ENCODE measurements at places on chromosomes 4 and X.
A peak's percentile ranks its signal among the peaks of the same experiment; 100 is the strongest.

- DNase-seq = peak; percentile 16
Observed at GRCh38 chr4:183907871-183908683, 3.0 kb downstream of the STOX2 start.

GRCh38 chrX:122055460-122055859, 1008.0 kb downstream of the GLUD2 start:
- DNase-seq = no peak

- peak; percentile 31 for DNase-seq
Observed at GRCh38 chr4:25320773-25321172, 8.2 kb downstream of the ZCCHC4 start.

DNA sequence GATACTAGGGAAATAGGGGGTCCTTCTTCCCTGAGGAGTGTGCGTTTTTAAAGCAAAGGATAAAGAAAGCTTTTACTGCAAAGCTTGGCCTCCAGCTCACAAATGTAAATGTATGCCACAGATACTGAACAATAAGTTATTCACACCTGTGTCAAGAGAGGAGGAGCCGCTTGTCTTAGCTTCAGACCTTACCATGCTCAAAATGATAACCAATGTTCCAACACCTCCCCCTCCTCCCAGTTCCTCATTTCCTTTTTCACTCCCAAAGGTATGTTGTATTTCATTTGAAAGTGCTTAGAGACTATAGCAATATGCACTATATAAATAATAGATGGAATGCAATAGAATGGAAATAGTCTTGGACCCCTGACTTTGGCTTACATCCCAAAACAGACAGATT, 47.0 kb upstream of the RAPGEF2 start:
- no peak for DNase-seq

DNA sequence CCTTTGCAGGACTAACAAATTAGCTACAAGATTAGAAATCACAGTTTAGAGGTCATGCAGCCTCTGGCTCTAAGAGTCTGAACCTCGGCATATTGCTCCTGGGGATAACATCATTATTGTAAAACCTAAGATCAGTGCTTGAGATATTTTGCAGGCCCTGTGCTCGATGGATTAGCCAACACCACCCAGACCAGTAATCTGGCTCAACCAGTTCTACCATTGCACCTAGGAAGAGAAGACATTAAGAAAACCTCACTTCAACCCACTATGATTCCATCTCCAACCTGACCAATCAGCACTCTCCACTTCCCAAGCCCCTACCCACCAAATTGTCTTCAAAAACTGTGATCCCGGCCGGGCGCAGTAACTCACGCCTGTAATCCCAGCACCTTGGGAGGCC, 43.6 kb downstream of the WFS1 start:
- no peak for DNase-seq

DNA sequence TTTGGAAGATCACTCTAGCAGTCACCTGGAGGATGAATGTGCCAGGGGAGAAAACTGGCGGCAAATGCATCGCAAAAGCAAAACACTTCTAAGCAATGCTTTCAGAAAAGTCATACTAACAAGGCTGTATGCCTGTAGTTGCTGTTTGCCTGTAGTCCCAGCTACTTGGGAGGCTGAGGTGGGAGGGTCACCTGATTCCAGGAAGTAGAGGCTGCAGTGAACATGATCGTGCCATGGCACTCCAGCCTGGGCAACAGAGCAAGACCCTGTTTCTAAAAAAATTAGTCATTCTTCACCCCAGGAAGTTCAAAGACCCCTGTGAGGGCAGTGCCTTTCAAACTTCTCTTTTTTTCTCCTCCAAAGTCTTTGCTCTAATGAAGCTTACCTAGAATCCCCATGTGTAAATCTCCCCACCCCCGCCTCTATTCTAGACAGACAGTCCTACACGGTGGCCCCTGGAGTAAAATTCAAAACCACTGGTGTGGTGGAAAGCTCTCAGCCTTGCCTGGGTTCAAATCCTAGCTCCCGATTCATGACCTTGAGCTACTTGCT, 5.5 kb downstream of the SOWAHD start:
- DNase-seq = no peak

GRCh38 chrX:10949541-10949940, 161.6 kb upstream of the HCCS start:
- DNase-seq = no peak

GRCh38 chr4:39383690-39384089, 17.5 kb upstream of the RFC1 start:
- DNase-seq = no peak

- DNase-seq = no peak
Observed at GRCh38 chrX:134684956-134685355, 26.7 kb upstream of the PLAC1 start.

DNA sequence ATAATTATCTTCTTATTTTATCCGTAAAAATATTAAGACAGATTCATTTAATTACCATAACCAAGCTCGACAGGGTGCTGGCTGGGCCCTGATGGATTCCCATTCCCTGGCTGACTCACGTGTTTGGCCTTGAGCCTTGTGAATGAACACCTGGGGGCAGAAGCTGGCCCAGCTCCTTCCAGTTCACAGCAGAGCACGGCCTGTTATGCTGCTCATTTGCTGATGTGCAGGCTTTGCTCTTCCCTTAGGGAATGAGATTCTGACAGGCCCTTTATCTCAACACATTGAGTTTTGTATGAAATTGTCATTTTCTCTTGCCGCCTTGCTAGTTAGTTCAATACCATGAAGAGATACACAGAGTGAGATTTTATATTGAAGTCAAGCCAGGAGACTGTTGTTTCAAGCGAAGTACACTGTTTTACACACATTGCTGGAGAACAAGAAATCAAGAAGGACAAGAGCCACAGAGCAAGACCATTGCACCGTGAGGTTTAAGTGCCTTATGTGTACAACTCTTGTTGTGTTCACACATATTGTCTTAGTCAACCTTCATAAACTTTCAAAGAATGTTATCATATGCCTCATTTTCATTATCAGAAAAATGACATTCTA, 1583.3 kb downstream of the STIM2 start:
- no peak for DNase-seq

DNA sequence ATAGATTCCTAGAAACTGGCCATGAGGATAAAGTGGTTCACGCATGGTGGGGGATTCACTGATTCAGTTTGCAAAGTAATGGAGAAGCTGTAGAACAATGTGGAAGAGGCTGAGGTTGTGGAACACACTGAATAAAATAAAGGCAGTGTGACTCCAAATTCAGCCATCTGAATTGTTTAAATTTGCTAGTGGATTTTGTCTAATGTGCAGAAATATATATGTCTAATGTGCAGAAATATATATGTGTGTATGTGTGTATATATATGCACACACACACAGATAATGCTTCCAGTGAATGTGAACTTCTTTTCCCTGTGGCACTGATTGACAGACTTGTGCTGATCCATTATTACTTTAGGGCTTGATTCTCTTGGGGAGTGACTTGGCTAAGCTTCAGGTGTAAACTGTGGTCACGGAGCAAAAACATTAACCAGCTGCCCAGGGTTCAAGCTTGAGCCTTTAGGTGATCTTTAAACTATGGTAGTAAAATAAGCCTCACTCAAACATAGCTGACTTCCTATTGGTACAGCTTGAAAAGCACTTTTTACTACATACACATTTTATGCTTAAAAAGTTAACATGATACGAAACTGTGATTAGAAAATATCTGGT, 3.5 kb downstream of the STBD1 start:
- DNase-seq = no peak

GRCh38 chrX:113330416-113330815, 489.8 kb upstream of the AMOT start:
- no peak for DNase-seq

GRCh38 chr4:173191623-173192041, 23.0 kb downstream of the GALNT7 start:
- DNase-seq = no peak

DNA sequence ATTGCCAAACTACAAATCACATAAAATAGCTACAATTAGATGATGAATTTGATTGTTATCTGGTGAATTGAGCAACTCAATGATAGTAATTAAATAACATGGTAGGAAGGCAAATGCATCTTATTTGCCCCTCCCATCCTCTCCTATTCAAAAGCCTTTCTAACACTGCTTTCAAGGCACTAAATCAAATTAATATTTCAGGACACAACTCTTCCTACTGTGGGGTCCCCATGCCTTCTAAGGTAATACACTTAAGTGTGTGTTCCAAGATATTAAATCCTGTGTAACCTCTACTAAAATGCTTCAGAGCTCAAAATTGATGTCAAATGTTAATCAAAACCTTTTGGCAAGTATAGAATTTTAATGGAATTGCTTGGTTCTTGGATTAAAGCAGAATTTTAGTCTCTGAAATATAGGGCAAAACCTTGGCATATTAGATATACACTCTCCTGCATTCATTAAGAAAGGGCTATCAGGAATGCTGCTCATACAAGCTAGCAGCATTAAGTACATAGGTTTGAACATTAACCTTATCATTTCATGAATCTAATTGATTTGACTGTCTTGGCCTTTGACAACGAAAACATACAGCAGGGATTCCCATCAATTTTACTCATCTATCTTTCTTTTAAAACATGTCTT, 371.8 kb upstream of the GALNTL6 start:
- DNase-seq = no peak

DNA sequence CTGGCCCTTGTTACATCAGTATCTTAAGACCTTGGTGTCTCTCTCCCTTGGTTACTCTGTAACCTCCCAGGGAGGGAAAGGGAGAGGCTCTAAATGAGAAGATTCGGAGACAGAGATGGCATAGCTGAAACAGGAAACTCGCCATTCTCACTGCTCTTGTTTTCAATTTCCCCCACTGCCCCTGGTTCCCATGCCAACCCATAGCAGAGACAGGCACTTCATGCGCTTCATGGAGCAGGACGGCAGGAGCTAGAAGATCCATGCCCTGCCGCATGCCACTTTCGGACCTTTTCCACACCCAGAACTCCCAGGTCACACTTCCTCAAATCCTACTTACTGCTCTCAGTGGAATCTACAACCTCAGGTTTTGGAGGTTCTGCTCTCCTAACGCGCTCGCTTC, 3.1 kb downstream of the ZMYM3 start:
- DNase-seq = no peak

GRCh38 chrX:150464001-150464400, 100.9 kb downstream of the MAMLD1 start:
- no peak for DNase-seq

- DNase-seq = no peak
Observed at GRCh38 chrX:38061335-38061734, 55.0 kb downstream of the SYTL5 start.

GRCh38 chr4:138804711-138805110, 210.9 kb upstream of the NOCT start:
- DNase-seq = no peak

GRCh38 chrX:10014462-10015354, 47.5 kb downstream of the CLDN34 start:
- DNase-seq = peak; percentile 80

GRCh38 chrX:135477576-135477975, 42.9 kb upstream of the INTS6L start:
- DNase-seq = peak; percentile 88

- DNase-seq = no peak
Observed at GRCh38 chrX:13666836-13667235, 13.9 kb downstream of the TCEANC start.

GRCh38 chrX:97400492-97400891, 516.8 kb downstream of the RPA4 start:
- DNase-seq = no peak

DNA sequence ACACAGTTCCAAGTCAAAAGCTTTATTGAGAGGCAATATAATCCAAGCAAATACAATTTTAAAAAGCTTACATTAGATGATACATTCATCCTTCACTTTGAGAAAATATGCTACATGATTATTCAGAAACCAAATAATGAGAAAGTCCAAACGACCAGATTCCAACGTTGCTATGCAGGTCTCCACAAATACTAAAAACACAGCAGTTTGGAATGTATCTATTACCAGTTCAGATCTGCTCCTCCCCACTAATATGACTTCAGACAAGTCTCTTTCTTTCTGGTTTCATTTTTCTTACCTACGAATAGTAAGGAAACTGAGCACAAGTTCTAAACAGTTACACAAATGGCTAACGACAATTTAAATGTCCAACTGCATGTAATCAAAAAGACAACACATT, 9.5 kb downstream of the NAF1 start:
- DNase-seq = no peak

DNA sequence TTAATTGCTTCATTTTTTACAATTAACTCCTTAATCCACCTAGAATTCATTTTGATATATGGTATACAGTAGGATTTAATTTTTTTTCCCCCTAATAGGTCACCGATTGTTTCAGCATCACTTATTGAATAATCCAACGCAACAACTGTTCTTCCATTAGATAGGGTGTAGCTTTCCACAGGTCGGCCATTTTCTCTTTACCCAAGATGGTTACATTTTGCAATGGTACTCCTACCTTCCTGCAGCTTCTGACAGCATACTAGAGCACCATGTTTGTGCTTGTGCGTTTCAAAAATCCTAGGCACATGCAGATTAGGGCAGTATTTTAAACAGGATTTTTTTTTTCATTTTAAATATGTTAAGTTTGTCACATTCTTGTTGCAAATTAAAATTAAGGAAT, 2.3 kb downstream of the LINC00632 start:
- no peak for DNase-seq

DNA sequence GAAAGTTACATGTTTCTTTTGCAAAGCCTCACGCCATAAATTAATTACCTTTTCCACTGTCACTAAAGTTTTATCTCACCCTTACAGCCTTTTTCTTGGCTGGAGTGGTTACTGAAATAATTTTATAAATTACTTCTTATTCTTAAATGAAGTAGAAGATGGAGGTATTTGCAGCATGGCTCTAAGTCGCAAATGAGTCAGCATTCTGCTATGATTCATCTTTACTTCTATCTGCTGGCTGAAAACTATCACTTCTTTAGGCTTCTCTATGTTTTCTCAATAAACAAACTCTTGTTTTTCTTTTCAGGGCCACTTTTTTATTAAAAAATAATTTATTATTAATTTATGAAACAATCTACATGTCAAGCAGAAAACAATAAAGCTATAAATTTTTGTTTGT, 210.2 kb upstream of the GYPA start:
- DNase-seq = peak; percentile 4

GRCh38 chrX:15751155-15751819, 13.2 kb downstream of the CA5B start:
- DNase-seq = peak; percentile 93

- DNase-seq = no peak
Observed at GRCh38 chrX:154030715-154031305, 11.1 kb upstream of the IRAK1 start.

GRCh38 chr4:158170691-158171561, 1.9 kb downstream of the GASK1B start:
- DNase-seq = peak; percentile 82

- DNase-seq = no peak
Observed at GRCh38 chrX:39115166-39115565, 313.9 kb downstream of the MID1IP1 start.

- no peak for DNase-seq
Observed at GRCh38 chrX:6170424-6170823, 58.2 kb downstream of the NLGN4X start.

- no peak for DNase-seq
Observed at GRCh38 chr4:123640271-123640670, 243.7 kb downstream of the SPRY1 start.
